Endothelial cell of coronary artery (primary cell): ENCODE measurements at places on chromosomes 2 and 18. TPM values are rescaled to one million over a fixed set of nuclear protein-coding genes. Genes with fewer than 3 reads are reported as not detected.

MAIP1 gene
- 20.2 and 21.2 TPM in 2 replicates for total RNA-seq

LYPD1 gene
- total RNA-seq, result 45.7 and 104 TPM in 2 replicates

ERFE gene
- 0.09 and 0.66 TPM in 2 replicates for total RNA-seq

CDKL4 gene
- 0.56 and 0.81 TPM in 2 replicates for total RNA-seq

MYOM1 gene
- 0.18 and 0.66 TPM in 2 replicates for total RNA-seq

CAVIN2 gene
- 93.7 and 128 TPM in 2 replicates for total RNA-seq

SERPINB3 gene
- total RNA-seq, result not detected in 2 replicates

ARMC9 gene
- 19.6 and 26.1 TPM in 2 replicates for total RNA-seq

LYG2 gene
- not detected in 2 replicates for total RNA-seq

DLX1 gene
- total RNA-seq, result under 0.01 TPM in 2 replicates

PSMA8 gene
- not detected in 2 replicates for total RNA-seq

ITGB6 gene
- 0.09 TPM in 1 of 2 replicates, not detected in the other for total RNA-seq

MOGAT1 gene
- total RNA-seq, result not detected in 2 replicates

PRKRA gene
- total RNA-seq, result 31.1 and 40.7 TPM in 2 replicates

HK2 gene
- total RNA-seq, result 14.9 and 38.7 TPM in 2 replicates

CDH19 gene
- 0.09 TPM in 1 of 2 replicates, not detected in the other for total RNA-seq

GPR39 gene
- total RNA-seq, result 0.27 and 0.38 TPM in 2 replicates

TUBA4B gene
- not detected in 2 replicates for total RNA-seq

STON1 gene
- 3.6 and 11.3 TPM in 2 replicates for total RNA-seq

LGALSL gene
- 3.1 and 4.2 TPM in 2 replicates for total RNA-seq

PAX8 gene
- total RNA-seq, result 0.28 TPM in 1 of 2 replicates, not detected in the other

SLC5A6 gene
- 19.7 and 27.9 TPM in 2 replicates for total RNA-seq

CIAO1 gene
- total RNA-seq, result 70.8 and 81.8 TPM in 2 replicates

C2orf15 gene
- total RNA-seq, result 0.18 and 0.19 TPM in 2 replicates

SKA1 gene
- 5.2 and 15.0 TPM in 2 replicates for total RNA-seq

RAX gene
- total RNA-seq, result not detected in 2 replicates

CAMKMT gene
- total RNA-seq, result 5.9 and 6.4 TPM in 2 replicates

CTAGE1 gene
- 0.09 TPM in 1 of 2 replicates, not detected in the other for total RNA-seq
